ENCODE measurements at places on chromosomes 16 and 17.
A peak's percentile ranks its signal among the peaks of the same experiment; 100 is the strongest.

GRCh38 chr16:12321311-12321842, 344.8 kb downstream of the SNX29 start:
- no peak for DNase-seq

GRCh38 chr17:76672270-76672851, 28.8 kb upstream of the ST6GALNAC1 start:
- DNase-seq: no peak

DNA sequence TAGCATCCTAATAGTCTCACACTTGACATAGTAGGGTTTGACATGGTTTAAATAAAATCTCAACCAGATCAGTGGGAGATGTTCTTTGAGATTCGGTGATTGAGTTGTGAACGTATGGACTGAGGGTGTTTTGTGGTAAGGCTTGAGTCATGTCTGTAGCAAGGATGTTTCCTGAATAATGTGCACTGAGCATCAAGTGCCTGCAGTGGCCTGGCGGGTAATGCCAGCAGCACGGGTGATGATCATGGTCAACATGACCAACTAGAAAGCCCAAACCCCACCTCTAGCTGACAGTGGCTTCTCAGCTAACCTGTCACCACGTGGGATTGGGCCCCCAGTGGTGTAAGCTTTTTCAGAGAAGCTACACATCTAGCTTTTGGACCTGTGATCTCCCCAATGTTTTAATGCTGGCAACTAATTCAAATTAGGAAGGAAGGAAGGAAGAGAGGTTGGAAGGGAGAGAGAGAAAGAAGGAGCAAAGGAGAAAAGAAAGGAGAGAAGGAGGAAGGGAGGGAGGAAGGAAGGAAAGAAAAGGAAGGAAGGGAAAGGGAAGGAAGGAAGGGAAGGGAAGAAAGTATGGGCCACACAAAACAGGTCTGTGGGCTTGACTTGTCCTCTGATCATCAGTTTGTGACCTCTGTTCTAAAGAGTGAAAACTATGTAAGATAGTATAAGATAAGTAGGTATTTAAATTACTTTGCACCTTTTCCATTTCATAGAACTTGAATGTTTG, 55.4 kb downstream of the WWOX start:
- DNase-seq: no peak

DNA sequence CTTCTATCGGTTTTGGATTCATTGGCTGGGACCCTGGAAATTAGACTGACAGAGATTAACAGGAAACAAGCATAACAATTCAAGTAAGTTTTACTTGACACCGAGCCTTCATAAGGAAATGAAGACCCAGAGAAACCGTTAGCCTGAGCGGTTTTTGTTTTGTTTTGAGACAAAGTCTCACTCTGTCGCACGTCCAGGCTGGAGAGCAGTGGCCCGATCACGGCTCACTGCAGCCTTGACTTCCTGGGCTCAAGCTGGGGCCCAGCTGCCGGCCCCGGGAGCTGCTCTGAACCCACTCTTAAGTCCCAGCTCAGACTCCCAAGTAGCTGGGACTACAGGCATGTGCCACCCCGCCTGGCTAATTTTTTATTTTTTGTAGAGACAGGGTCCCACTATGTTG, 321.3 kb downstream of the SEC14L1 start:
- DNase-seq: no peak

DNA sequence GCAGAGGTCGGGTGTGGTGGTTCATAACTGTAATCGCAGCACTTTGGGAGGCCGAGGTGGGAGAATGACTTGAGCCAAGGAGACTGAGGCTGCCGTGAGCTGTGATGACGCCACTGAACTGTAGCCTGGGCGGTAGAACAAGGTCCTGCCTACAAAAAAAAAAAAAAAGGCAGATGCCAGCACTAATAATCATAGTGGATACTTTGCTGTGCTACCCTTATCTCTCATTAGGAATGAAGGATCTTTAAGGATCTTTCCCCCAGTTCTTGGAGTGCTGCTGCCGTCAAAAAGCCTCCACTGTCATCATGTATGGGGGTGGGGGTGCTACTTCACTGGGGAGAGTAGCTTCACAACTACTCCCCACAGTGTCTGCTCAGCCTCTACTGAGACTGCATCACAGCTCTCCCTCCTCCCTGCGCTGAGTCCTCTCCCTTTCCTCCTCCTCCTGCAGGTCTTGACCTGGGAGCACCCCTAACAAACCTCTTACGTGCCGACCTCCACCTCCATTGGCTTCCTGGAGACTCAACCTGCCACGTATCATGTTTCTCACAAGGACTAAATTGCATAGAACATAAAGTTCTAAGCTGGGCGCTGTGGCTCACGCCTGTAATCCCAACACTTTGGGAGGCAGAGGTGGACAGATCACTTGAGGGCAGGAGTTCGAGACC, 24.4 kb upstream of the ST6GALNAC1 start:
- no peak for DNase-seq

- peak; percentile 28 for DNase-seq
Measured at GRCh38 chr17:7988750-7989178, 13.7 kb upstream of the GUCY2D start.

GRCh38 chr17:4897198-4897687, 2.1 kb upstream of the C17orf107 start:
- DNase-seq: no peak

- DNase-seq: peak; percentile 30
Measured at GRCh38 chr17:4420692-4421131, 13.0 kb upstream of the SPNS3 start.

DNA sequence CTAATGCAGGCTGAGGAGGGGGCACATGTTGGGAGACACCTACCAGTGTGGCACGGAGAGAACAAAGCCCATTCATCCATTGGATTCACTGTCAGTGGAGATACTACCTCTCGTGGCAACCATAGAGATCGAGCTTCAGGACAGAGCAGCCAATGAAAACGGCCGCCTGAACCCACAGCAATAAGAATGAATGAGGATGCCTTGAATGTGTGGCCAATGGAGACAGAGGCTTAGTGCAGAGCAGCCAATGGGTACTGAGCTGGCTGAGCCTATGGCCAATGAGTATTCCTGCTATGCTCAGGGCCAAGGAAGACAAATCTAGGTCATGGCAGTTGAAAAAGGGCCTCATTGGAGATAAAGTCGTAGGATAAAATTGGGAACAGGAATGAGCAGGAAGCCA, 10.9 kb downstream of the ARHGEF15 start:
- DNase-seq: no peak

- no peak for DNase-seq
Measured at GRCh38 chr17:62929320-62929719, 36.7 kb upstream of the TANC2 start.

DNA sequence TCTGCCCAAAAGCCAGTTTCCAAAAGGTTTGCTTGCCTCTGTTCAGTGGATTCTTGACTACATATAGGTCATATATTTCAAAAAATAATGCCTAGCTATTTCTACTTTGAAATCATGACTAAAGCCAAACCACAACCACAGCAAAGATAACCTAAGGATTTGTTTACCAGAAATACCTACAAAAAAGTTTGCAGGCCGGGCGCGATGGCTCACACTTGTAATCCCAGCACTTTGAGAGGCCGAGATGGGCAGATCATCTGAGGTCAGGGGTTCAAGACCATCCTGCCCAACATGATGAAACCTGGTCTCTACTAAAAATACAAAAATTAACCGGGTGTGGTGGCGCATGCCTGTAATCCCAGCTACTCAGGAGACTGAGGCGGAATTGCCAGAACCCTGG, 15.2 kb downstream of the CARHSP1 start:
- no peak for DNase-seq

GRCh38 chr17:82901856-82902255, 62.0 kb upstream of the ZNF750 start:
- DNase-seq: no peak

DNA sequence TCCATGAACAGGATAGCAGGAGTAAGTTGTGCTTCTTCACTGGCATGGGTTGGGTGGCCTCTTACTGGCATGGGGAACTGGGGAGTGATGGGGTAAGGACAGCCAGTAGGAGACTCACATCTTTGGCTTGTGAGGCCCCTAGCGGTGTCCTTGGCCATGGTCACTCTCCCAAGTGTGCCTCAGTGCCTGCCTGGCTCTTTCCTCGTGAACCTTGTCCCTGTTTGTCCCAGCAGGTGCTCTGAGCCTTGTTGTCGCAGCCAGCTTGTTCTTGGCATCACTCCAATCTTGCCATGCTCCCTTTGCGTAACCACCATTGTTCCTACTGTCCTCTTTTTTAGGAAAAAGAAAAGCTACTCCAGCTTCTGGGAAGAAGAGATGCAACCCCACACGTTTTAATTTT, 53.6 kb upstream of the SDK2 start:
- DNase-seq: no peak

- DNase-seq: no peak
Measured at GRCh38 chr16:47660540-47660939, 199.4 kb downstream of the PHKB start.

DNA sequence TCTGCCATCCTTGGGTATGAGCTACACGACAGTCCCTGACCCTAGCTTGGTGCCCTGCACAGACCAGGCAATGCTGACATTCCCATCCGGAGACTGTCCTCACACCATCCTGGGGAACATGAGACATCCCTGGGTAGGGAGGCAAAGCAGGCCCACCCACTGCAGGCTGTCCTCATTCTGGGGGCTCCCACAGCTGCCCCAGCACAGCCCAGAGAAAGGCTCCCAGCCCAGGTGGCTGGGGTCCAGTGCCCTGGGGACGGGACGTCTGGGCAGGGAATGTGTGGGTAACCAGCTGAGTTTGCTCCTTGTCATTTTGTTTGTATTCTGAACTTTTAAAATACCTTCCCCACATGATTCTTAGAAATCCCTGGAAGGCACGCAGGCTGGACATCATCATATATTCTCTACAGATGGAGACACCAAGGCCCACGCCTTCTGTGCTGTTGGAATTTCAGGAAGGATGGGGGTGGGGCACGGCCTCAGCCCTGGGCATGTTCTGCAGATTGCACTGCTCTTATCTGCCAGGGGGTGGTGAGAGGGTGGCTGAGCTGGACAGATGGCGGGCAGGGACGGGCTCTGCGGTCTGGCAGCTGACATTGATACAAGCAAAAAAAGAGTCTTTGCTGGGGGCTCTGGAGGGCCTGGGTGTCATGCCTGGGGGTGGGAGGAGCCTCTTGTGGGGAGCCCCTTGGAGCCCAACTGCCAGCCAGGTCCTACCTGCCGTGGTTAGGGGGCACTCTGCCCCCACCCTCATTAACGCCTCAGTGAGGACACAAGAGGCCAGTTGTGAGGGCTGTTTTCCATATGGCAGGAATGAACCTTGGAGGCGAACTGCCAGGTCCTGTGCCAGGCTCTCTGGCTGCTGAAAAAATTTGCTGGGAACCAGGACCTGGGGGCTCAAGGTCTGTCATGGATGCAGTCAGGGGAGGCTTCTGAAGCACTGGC, 28.4 kb downstream of the LRRC75A start:
- DNase-seq: no peak

GRCh38 chr17:57442401-57442823, 186.1 kb downstream of the MSI2 start:
- no peak for DNase-seq

DNA sequence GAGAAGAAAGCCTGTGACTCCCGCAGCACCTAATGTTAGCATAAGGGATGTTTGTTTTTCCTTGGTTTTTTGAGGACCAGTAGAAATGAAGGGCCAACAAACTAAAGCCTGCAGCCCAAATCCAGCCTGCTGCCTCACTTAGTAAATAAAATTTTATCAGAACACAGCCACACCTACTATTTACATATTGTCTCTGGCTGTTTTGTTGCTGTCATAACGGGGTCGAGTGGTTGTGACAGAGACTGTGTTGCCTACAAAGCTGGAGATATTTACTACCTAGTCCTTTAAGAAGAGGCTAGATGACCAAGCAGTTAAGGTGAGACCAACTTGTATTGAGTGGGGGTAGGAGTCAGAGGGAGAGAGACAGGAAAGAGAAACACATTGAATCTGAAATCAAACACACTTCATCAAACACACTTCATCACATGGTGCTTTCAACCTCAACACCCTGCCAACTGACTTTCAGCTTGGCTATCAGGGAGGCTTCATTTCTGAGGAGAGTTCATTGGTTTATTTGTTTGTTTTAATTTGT, 546.3 kb upstream of the CDH11 start:
- DNase-seq: no peak

DNA sequence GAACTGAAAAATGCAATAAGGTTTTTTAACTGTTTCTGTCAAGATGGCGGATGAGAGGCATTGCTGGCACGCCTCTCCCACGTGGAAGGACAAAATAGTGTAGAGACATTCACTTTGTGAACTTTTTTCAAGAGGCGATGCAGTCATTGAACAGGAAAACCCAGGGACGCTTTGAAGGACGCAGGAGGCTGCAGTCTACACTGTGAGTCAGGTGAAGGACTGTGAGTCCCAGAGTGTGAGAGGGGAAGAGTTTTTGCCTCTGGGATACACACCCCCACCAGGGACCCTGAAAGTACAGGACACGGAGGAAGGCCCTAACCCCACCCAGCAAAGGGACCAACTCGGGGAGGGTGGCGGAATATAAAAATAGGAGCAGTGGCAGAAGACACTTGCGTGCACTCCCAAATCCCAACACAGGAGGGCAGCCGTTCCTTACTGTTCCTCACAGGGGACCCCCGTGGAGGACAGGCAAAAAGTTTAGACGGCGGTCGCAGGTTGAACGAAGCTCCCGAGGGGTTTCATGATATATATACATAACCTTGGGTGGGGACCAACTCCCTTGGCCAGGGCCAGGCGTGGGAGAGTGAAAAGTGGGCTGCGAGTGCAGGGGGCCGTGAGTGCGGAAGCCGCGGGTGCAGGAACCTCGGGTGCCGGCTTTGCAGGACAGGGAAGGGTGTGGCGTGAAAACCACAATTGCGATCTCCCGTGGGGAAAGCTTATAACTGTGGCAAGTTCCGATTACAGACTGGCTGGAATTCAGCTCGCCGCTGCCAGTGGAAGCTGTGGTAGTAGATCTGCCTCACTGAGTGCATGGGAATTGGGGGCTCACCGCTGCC, 82.0 kb upstream of the ALOX12 start:
- DNase-seq: peak; percentile 56

GRCh38 chr16:4599545-4599944, 15.1 kb downstream of the UBALD1 start:
- DNase-seq: no peak

- DNase-seq: no peak
Measured at GRCh38 chr16:35678-36305, 17.6 kb downstream of the POLR3K start.

- DNase-seq: peak; percentile 57
Measured at GRCh38 chr17:59001158-59001814, 105.4 kb downstream of the TRIM37 start.

GRCh38 chr16:28623172-28623711, 13.4 kb upstream of the SULT1A1 start:
- DNase-seq: peak; percentile 55

- DNase-seq: no peak
Measured at GRCh38 chr16:56093055-56093454, 98.2 kb upstream of the GNAO1 start.

- no peak for DNase-seq
Measured at GRCh38 chr16:73106329-73107034, 58.6 kb upstream of the ZFHX3 start.
